ENCODE measurements at places on chromosomes 2 and 18.

GRCh38 chr2:101036562-101036961 lies 34.5 kb downstream of the RPL31 start:
- no peaks in the 10 kb centered on the region for H3K4me1 ChIP-seq
- no peak overlapping the region for H3K4me3 ChIP-seq
- H3K27ac ChIP-seq = no peak overlapping the region

DNA sequence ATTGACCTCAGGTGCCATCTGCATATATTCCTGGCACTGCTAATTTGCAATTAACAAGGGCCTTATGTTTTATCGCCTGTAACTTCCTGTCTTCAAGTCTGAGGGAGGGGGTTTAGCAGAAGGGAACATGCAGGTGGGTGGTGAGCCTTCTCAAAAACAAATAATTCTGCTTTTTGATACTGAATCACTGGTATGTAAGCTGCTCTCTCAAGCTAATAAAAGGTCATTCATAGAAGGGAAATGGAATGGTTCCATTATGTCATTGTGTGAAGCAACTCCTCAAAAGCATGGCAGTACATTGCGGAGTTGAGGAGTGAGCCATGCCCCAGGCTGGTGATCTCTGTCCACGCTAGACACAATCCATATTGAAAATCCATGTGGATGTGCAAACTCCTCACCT lies 414.8 kb upstream of the ID2 start:
- no peaks in the 10 kb centered on the region for H3K36me3 ChIP-seq
- no peak overlapping the region for H3K4me3 ChIP-seq
- DNase-seq = no peak
- H3K4me1 ChIP-seq = no peaks in the 10 kb centered on the region

DNA sequence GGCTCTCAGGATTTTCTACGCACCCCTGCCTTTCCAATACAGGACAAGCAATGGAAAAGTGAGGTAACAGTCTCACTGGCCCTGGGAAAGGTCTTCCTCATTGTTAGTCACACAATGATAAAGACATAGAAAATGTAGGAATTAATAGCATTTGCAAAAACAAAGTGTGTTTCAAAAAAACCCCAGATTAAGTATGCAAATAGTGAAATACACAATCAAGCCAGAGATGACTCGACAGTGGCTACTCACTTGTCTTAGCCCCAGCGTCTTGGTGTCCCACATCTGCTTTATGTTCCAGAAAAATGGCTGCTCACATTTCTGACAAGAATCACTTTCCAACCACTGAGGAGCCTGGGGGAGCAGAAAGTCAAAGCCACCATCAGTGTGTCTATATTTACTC lies 47.0 kb upstream of the AP1S3 start:
- peak overlapping the region; percentile 65 for H3K27ac ChIP-seq
- H3K4me3 ChIP-seq = no peak overlapping the region
- peak; percentile 76 for DNase-seq
- H3K27me3 ChIP-seq = no peaks in the 10 kb centered on the region

DNA sequence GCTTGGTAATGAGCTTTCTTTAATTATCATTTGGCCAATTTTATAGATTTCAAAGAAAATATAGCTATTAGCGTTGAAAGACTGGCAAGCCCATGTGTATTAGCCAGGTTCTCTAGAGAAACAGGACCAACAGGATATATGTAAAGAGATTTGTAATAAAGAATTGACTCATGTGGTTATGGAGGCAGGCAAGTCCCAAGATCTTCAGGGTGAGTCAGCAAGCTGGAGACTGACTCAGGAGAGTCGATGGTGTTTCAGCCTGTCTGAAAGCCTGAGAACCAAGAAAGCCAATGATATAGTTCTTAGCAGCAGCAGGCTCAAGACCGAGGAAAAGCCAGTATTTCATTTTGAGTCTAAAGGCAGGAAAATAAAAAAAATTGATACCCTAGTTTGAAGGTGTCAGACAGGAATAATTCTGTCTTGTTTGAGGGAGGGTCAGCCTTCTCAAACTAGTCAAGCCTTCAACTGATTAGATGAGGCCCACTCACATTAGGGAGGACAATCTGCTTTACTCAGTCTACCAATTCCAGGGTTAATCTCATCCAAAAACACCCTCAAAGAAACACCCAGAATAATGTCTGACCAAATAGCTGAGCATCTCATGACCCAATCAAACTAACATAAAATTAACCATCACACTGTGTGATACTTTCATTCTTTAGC lies 78.3 kb upstream of the CRIM1 start:
- H3K36me3 ChIP-seq = no peaks in the 10 kb centered on the region
- peak; percentile 97 for DNase-seq
- H3K4me3 ChIP-seq = no peak overlapping the region
- no peaks in the 10 kb centered on the region for H3K4me1 ChIP-seq
- H3K27ac ChIP-seq = no peak overlapping the region

- peak overlapping the region; percentile 87 for H3K4me3 ChIP-seq
- H3K36me3 ChIP-seq = peaks cover 15% of the 10 kb centered on the region
- H3K27me3 ChIP-seq = no peaks in the 10 kb centered on the region
- no peak overlapping the region for H3K27ac ChIP-seq
Measured at GRCh38 chr2:96870626-96871255, 861 bp upstream of the SEMA4C start.

DNA sequence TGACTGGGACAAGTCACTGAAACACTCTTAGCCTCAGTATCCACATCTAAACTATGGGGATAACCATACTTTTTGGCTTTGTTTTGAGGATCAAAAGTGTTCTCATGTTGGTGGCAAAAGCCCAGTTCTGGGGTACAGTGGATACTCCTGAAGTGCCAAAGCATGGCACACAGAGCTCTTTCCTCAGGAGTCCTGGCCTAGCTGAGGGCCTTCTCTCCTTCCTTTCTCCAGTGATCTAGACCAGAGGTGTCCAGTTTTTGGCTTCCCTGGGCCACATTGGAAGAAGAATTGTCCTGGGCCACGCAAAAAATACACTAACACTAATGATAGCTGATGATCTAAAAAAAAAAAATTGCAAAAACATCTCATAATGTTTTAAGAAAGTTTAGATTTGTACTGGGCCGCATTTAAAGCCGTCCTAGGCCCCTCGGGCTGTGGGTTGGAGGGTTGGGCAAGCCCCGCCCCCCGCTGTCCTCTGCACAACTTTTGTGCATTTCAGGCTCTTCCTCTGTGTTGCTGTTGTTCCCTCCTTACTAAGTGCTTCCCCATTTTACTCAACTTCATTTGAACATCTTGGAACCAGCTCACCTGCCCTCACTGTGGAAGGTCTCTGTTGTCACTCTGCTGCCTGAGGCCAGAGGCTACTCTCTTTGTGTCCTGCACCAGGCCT lies 337.0 kb downstream of the CYRIA start:
- no peak overlapping the region for H3K4me3 ChIP-seq
- no peak overlapping the region for H3K27ac ChIP-seq
- H3K4me1 ChIP-seq = no peaks in the 10 kb centered on the region
- H3K27me3 ChIP-seq = no peaks in the 10 kb centered on the region
- no peak for DNase-seq
- no peaks in the 10 kb centered on the region for H3K36me3 ChIP-seq

DNA sequence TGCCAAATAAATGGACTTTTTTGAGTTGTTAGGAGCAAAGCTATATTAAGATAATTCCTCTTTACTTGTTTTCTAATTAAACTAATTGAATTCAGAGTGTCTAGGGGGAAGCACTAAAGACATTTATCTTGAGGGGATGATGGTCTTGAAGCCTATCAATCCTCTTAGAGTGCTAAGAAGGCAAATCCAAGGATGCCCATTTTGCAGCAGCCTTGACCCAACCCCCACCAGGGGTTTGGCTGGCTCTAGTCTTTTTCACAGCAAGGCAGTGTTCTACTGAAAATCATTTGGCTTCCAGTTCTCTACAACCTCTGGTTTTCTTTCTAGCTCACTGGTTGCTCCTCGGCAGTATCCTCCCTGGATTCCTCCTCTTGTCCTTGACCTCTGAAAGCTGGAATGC lies 6.5 kb upstream of the RAX start:
- H3K36me3 ChIP-seq = no peaks in the 10 kb centered on the region
- no peak overlapping the region for H3K4me3 ChIP-seq
- no peak for DNase-seq
- H3K27me3 ChIP-seq = peaks cover 72% of the 10 kb centered on the region

GRCh38 chr2:66334237-66335029 lies 100.5 kb upstream of the MEIS1 start:
- H3K36me3 ChIP-seq = no peaks in the 10 kb centered on the region
- DNase-seq = no peak
- no peaks in the 10 kb centered on the region for H3K4me1 ChIP-seq
- H3K27ac ChIP-seq = no peak overlapping the region
- H3K27me3 ChIP-seq = peaks cover 1% of the 10 kb centered on the region

DNA sequence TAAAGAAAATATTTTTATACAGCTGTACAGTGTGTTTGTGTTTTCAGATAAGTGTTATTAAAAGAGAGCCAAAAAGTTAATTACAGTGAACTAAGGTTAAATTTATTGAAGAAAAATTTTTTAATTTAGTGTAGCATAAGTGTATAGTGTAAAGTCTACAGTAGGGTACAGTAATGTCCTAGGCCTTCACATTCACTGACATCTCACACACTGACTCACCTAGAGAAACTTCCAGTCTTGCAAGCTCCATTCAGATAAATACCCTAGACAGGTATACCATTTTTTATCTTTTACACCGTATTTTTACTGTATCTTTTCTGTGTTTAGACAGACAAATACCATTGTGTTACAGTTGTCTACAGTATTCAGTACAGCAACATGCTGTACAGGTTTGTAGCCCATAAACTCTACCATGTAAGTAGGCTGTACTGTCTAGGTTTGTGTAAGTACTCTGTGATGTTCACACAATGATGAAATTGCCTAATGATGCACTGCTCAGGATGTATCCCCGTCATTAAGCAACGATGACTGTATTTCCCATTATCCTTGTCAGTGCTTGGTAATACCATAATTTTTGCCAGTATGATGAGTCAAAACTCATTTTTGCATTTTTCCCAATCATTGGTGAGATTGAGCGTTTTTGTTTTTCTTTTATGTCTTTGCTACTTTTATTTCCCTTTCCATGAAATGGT lies 48.2 kb upstream of the B3GNT2 start:
- H3K4me3 ChIP-seq = no peak overlapping the region
- no peaks in the 10 kb centered on the region for H3K4me1 ChIP-seq
- H3K36me3 ChIP-seq = no peaks in the 10 kb centered on the region
- no peaks in the 10 kb centered on the region for H3K27me3 ChIP-seq

DNA sequence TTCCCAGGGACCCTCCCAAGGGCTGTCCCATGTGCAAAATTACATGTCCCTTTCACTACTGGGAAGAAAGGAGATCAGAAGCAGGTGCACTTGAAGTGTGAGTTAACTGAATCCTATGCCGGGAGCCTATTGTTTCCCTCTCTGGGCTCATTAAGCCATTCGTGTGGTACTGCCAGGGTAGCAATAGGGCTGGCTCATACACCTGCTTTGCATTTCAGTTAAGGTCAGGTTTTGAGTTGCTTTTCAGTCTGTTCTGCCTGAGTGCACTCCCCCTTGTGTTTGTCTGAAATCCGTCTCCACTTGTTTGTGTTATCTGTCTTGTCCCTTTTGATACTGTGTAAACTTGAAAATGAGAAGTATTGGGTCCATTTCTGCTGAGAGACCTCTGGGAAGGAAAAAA lies 1232.6 kb upstream of the NRXN1 start:
- H3K27me3 ChIP-seq = no peaks in the 10 kb centered on the region
- H3K4me3 ChIP-seq = no peak overlapping the region
- no peak overlapping the region for H3K27ac ChIP-seq
- H3K36me3 ChIP-seq = no peaks in the 10 kb centered on the region

DNA sequence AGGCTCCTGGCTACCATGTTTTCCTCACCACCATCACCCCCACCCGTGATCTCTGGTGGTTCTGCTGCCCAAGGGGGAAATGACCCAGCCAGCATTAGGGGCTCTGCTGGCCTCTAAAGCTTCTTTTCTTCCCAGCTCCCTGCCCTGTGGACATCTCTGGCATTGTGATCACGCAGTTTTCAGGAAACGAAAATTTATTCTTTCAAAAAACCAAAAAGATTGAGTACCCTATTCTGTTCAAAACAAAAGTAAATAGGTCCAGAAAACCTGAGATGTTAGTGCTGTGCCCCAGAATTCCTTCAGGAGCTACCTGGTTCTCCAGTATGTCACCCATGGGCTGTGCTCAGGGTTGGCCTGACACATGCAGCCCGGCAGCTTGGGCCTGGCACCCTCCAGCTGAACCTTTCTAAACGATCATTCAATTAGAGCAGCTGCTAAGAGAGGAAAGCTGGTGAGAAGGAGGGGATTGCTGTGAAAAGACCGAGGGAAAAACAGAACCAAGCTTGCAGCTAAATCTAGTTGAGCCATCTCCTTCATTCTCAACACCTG lies 157.5 kb downstream of the MGAT5 start:
- H3K36me3 ChIP-seq = peaks cover 6% of the 10 kb centered on the region
- H3K4me1 ChIP-seq = peaks cover 44% of the 10 kb centered on the region
- H3K4me3 ChIP-seq = no peak overlapping the region
